ENCODE measurements at places on chromosomes 13 and 19.
A peak's percentile ranks its signal among the peaks of the same experiment; 100 is the strongest.

DNA sequence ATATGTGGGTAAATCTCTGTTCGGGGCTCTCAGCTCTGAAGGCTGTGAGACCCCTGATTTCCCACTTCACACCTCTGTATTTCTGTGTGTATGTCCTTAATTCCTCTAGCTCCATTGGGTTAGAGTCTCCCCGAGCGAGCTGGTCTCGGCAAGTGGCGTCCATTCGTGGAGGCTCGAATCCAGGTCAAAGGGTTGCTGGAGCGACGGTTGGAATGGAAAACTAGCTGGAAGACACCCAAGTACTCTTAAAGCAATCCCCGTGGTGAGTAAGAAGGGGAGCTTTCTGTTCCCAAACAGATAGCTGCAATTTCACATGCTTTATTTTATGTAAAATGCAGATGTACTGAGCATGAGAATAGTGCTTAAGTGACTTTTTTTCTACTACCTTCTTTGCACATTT is 277.5 kb upstream of the SGCG start:
- no peak for DNase-seq

- DNase-seq: peak; percentile 11
These were observed 257.4 kb downstream of the TDRD3 start for GRCh38 chr13:60654415-60654814.

DNA sequence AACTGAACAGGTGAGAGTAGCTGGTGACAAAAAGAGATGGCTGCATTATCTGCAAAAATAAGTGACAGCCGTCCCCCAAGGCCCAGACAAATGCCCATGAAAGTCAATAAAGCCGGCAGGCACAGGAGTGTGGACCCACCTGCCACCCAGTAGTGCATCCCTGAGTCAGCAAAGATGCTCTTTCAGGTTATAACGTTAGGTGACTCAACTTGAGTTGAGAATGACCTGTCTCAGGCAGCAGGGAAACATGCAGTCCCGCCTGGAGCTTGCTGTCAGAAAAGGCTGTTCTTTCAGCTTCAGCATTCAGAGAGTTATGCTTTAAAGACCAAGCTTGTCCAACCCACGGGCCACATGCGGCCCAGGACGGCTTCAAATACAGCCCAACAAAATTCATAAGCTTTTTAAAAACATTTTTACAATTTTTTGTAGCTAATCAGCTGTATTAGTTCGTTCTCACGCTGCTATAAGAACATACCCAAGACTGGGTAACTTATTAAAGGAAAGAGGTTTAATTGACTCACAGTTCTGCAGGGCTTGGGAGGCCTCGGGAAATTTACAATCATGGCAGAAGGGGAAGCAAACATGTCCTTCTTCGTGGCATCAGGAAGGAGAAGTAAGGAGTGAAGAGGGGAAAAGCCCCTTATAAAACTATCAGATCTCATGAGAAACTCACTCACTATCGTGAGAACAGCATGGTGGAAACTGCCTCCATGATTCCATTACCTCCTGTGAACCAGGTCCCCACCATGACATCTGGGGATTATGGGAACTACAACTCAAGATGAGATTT is 110.4 kb downstream of the RAB20 start:
- no peak for DNase-seq

- DNase-seq: no peak
These were observed 2.7 kb upstream of the KLK2 start for GRCh38 chr19:50870417-50871089.

DNA sequence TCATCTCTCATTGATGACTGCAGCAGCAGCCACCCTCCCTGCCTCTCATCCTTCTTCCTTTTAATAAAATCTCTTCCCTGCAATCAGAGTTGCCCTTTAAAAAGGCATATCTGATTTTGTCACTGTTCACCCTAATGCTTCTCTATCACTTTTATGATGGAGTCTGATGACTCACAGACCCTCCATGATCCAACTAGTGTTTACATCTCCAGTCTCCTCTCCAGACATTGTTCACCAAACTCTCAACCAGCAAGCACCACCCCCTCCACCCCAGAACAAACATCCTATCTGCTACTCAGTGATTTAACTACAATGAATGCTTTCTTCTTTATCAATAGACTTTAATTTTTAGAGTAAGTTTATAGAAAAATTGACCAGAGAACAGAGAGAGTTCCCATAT is 59.5 kb downstream of the TNFSF11 start:
- DNase-seq: peak; percentile 10

- peak; percentile 6 for DNase-seq
These were observed 94.3 kb downstream of the NHLRC3 start for GRCh38 chr13:39132286-39133230.

DNA sequence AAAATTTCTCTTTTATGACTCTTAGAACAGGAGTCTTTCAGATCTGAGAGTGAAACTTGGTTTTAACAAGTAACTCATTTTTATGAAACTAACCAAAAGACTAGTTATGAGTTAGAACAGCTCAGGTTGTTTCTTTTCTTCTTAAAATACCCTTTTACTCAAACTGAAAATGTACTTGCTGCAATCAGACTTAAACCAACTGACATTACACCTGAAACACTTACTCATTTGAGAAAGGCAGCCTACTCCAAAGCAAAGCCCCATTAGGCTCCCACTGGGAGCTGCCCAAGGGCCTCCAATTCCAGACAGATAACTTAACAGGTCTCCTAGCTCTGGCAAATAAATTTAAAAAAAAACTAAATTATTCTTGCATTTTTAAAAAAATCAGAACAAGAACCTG is 3.6 kb downstream of the FOXO1 start:
- DNase-seq: no peak

- DNase-seq: peak; percentile 97
These were observed at the start of gene RCBTB2 for GRCh38 chr13:48532506-48533499. Gene RCBTB2 (minus strand): TSS chr13:48533080. CDS start chr13:48521939, 11,141 bp downstream.

- no peak for DNase-seq
These were observed 94.6 kb downstream of the KL start for GRCh38 chr13:33110713-33111413.

DNA sequence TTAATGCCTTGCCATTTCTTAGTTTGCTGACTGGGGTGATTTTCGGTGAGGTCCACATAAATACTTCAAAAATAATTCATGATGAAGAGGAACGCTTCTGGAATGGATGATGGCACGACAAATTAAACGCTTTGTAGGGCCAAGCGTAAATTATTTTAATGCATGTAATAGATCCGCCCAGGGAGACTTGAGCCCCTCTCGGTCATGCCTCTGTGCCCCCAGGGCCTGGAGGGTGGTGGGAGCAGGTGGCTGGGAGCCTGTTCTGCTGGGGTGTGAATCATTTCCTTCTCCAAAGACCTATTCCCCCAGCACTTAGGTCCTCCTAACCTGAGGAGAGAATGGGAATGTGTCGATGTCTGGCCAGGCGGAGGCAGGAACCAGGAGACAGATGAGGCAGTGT is 350.6 kb downstream of the ZNF536 start:
- DNase-seq: no peak

DNA sequence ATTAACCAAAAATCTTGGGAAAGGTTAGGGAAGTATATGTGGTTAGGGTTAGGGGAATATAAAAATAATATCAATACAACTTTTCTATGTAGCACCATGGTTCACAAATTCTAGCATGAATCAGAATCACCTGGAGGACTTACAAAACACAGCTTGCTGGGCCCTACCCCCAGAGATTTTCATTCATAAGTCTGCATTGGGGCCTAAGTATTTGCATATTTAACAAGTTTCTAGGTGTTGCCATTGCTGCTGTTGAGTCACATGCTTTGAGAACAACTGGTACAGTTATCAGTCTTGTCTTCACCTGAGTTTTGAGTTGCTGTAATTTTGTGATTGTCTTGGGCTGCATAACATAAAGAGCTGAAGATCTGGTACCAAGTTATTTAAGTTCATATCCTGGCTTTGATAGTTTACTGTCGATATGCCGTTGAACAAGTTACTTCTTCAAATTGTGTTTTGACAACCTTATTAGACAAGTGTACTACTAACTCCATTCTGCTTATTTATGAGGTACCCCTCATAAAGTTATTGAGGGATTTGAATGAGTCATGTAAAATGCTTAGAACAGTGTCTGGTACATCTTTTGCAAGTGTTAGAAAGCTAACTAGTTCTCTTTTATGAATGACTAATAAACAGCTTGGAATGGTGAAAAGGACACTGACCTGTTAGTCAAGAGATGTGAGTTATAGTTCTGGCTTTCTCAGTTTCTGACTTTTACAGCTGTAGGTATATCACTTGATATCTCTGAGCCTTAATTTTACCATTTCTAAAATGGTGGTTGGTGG is 132.9 kb downstream of the PAN3 start:
- no peak for DNase-seq

GRCh38 chr13:110503037-110503901 is 58.3 kb downstream of the RAB20 start:
- DNase-seq: peak; percentile 84

DNA sequence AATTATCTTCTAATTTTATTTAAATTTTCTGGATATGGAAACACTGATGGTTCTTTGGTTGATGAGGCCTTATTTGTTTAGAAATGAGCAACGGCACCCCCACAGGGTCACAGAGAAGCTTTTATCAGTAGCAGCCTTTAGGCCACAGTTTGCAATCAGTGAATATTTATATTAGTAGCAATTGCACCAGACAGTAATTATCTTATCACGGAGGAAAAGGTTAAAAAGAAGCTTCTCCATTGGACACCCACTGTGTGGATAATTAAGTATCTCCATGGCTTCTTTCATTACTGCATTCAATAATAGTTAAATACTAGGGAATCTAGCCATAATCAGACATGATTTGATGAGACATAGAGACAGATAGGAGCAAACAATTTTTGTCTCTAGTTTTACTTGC is 2099.2 kb upstream of the PCDH20 start:
- DNase-seq: no peak

GRCh38 chr13:104980586-104980985 is 1554.9 kb downstream of the EFNB2 start:
- no peak for DNase-seq

DNA sequence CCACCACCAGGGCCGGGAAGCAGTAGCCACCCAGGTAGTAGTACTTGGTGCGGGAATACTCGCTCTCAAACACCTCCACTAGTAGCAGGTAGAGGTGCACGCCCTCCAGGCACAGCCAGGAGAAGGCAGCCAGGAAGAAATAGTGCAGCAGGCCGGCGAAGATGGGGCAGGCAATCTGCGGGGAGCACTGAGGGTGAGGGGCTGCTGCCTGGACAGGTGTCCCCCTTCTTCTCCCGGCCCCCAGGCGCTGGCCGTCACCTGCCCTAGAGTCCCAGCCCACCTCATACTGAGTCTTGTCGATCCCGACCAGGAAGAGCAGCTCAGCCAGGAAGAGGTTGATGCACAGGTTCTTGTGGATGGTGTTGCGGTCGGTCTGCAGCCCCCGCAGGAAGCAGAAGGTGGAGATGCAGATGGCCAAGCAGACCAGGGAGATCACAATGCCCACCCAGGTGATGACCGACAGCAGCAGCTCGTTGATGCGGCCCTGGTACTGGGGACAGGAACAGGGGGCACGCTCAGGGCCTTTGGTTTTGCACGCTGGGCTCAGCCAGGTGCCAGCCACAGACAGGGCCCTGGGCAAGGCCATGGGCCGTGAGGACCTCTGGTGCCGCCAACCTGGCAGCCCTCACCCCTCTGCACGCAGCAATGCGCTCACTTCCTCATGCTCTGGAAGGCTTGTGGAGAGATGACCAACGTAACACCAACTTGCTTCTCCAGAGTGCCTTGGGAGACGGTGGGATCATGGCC is 20.8 kb upstream of the ASF1B start:
- DNase-seq: no peak

GRCh38 chr13:22454586-22454985 is 726.2 kb upstream of the SGCG start:
- DNase-seq: no peak

GRCh38 chr19:16714702-16715287 is 4.9 kb upstream of the NWD1 start:
- DNase-seq: peak; percentile 45

- peak; percentile 99 for DNase-seq
These were observed 5.8 kb downstream of the KLF2 start for GRCh38 chr19:16330368-16330801.

GRCh38 chr13:30443957-30444404 is 21.7 kb downstream of the UBE2L5 start:
- DNase-seq: no peak

- DNase-seq: no peak
These were observed 97.1 kb upstream of the UBAC2 start for GRCh38 chr13:99103536-99103935.

DNA sequence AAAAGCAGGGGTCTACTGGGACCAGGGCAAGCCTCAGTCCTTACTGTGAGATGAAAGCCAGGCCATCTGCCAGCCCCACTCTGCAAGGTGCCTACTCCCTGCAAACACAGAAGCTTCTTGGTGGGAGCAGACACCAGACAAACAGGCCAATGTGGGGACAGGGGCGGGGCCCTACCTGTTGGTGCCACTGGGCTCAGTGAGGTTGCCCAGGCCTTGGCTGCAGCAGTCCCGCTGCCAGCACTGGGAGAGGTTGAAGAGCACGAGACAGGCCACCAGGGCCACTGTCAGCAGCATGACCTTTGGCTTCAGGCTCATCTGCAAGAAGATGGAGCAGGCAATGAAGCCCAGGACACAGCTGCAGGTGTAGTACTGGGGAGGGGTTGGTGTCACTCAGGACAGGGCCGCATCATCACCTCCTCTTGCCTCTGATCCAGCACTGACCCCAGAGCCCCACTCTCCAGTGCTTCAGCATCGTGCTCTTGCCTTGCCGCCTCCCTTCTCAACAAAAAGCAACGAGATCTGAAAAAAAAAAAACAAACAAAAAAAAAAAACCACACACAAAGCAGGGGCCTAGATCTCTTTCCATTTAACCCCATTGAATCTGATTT is 72.6 kb downstream of the NBEA start:
- no peak for DNase-seq

DNA sequence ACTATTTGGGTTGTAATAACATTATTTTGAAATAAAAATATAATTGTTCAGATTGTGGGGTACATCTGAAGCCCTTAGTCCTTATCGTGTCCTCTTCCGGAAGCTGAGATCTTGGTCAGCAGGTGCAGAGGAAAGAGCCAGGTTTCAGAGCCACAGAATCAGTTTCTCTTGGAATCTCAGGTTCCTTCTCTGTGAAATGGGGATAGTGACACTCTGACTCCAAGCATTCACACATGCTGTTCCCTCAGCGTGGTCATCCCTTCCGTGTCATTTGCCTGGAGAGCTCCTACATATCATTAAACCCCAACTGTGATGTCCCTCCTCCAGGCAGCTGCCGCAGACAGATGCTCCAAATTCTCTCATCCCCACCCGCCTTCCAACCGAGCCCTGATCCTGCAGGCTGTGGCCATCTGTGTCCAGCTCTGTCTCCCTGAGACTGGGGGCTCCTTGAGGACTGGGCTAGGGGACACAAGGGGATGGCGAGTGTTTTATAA is 59.8 kb downstream of the AP1M1 start:
- DNase-seq: no peak

- no peak for DNase-seq
These were observed 427.1 kb downstream of the GPC5 start for GRCh38 chr13:91825516-91825915.

GRCh38 chr13:51453959-51454703 is 1.3 kb upstream of the INTS6 start:
- DNase-seq: peak; percentile 29

Measured in ELR (cell line).